ENCODE measurements at places on chromosomes 6 and 20. TPM values are rescaled to one million over a fixed set of nuclear protein-coding genes. Genes with fewer than 3 reads are reported as not detected.

GRCh38 chr20:61965606-61966491, 99.8 kb downstream of the TAF4 start:
- no peak for DNase-seq

CLPSL2 gene
- total RNA-seq = not detected

MBOAT1 gene
- 5.5 TPM for total RNA-seq

- DNase-seq = no peak
Measured at GRCh38 chr6:149566410-149567193, 427 bp downstream of the GINM1 start.

DNA sequence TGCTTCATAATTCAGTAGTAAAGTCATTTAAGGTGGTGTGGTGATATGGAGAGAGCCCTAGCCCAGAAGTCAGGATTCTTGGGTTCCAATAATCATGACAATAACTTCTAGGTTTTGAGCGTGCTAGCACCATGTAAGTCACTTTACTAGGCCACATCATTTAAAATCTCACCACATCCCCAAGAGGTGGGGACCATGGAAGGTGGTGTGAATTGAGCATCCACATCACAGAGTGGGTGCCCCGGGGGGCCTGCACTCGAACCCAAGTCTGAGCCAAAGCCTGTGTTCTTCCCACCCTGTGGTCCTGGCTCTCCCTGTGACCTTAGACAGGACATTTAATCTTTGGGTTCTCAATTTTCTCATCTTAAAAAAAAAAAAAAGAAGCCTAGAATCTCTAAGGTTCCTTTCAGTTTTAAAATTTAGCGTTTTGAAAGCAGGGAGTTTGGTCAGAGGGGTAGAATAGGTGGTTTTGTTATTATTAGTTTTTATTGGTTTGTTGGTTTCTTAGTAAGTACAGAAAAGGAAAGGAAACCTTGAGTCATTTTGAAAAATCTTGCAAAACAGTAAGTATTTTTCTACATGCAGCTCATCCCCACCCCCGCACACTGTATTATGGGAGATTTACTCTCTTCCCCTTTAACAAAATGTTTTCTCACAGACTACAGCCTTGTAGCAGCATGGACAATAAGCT, 26.4 kb downstream of the ARMC2 start:
- no peak for DNase-seq

DNA sequence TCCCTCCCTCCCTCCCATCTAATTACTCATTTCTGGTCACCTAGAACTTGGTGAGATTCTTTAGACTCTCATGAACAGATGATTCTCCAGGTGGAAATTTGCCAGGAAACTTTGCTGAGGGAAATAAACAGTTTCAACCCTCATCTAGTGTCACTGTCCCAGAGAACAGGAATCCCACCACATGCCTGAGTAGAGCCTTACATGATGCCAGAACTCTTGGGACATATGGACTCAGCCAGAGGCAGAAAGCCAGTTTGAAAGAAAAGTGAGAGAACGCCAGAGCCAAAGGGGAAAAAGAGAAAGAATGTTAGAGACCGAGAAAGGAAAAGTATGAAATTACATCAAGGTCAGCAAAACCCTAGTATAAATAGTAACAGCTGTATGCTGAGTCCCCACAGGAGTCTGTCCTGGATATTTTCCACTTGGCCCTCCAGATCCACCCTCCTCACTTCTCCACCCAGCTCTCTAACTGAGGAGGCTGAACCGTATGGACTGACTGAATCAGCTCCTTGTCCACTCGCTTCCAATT, 127.5 kb upstream of the COL21A1 start:
- DNase-seq = no peak

PBOV1 gene
- total RNA-seq = not detected

DNA sequence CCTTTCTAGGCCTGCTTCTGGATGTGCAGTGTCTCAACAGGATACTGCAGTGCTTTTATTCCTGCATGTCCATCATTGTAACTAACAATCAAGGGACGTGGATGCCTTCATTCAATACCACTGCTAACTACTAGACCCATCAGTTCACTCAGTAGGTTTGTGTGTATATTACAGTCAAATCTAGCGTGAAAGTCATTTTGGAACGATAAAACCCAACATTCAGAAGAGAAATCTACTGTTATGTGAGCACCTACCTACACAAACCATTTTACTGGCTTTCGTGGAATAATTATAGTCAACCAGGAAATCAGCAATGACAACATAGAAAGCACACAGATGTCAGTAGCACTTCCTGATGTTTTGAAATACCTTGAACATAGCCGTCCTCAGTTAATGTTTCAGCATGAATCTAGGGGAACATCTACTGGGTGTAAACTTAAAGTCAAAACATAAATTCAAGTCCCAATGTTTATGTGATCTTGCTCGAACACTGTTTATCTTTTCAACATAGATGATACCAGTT, 270.6 kb downstream of the FARS2 start:
- no peak for DNase-seq

DNA sequence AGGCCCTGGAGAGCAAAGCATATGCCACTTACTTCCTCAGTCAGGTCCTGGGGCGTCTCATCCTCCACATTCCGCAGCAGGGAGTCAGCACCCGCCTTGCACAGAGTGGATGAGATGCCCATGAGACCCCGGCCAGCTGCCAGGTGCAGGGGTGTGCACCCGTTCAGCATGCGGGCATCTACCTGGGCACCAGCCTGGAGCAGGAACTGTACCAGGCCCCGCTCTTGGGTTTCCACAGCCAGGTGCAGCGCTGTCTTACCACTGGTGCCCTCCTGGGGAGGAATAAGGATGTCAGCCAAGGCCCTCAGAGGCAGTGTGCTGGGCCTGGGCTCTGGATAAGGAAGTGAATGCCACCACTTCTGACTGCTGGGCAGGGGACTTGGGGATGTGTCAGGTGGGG, 2.7 kb upstream of the SLC35B2 start:
- no peak for DNase-seq

CTCFL gene
- total RNA-seq = not detected

DNA sequence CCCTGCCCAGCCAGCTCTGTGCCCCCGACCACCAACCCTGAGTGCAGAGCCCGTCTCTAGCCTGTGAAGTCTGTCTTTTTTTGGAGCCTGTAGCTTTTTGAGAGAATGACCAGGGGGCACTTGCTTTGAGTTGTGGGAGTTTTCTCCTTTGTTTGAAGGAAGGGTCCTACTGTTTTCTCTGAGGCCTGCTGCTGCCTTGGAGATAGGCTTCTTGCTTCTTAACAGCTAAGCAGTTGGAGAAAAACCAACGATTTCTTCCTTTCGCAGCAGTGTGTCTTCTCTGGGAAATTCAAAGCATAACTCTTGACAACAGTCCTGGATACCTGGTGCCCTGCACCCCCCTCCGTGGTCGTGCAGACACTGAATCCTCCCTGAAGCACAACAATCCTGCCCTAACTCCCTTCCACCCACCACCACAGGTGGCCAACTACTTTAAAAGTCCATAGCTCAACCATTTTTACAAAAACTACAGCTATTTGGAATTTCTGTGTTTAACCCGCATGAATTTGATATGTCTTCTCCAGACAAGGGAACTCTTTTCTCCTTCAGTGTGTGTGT, 61.0 kb downstream of the FAM50B start:
- DNase-seq = no peak

Measured in thoracic aorta (tissue), 2 donors.